AML-193 (cell line): ENCODE measurements at places on chromosomes 12 and 14.
A peak's percentile ranks its signal among the peaks of the same experiment; 100 is the strongest.

DNA sequence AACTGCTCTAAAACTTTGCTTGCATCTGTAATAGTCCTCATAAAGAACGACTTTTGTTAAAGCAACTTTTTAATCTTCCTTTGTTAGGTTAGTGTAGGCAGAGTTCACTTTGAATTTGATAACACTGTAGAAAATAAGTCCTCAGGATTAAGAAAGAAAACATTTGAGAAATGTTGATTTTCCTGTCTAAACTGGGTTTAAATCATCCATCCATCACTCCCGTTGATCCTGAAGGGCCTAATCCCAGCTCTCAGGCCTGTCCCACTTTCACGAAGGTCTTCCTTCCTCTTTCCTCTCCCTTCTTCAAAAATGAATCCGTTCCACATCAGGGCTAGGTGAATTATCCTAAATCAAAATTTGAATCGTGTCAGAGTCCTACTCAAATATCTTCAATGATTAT lies 36.9 kb downstream of the SLC2A14 start:
- DNase-seq = no peak

DNA sequence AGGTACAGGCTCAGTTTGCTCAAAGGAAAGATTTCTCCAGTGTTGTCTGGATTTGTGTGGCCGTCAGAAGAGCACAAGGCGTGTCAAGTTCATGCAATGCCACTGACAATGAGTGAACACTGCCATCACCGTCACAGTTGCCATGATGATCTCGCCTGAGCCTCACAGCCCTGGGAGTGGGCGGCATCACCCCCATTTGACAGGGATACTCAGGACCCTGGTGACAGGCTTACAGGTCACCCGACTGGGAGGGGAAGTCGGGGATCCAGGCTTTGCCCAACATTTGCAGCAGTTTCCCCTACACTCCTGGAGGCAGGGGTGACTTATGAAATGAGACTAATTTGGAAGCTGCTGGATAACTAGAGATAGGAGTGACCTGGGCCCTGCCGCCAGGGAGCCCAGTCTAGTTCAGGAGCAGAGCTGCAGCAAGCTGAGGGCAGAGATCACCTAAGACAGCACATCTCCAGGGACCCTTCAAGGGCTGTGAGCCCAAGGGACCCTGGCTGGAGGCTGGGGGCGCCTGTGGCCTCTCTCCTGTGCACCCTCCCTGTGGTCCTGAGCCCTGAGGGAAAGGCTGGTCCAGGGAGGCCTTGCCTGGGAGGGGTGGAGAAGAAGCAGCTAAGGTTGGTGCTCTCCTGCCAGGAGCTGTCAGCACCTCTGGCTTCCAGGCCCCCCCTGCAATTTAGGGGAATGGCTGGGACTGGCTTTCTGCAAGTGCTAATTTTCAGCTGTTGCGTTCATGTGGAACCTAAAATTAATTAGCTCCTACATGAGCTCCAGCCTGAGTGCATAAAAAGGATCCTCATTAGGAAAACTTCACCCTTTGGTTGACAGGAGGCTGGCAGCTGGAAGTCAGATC lies 32.4 kb upstream of the BEGAIN start:
- DNase-seq = no peak

DNA sequence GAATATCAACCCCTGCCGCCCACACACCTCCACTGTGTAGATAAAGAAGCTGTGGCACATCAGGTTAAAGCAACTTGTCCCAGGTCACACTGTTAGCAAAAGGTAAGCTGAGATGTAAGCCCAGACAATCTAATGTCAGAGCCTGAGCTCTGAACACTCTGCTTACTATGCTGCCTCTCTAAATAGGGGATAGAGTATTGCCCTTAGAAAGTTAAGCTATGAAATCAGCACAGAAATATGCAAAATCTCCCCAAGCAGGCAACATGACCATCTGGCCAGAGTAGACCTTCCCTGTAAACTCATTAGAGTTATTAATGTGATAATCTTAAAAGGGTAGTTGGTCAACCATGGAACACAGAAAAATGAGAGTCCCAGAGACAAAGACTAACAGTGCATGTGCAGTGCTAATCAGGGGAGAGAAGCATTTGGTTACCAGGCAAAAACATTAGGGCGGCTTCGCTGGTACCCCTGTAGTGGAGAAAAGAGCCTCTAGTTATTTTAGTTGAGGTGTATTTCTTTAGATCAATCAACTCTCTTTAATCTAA lies 171.0 kb downstream of the BTG1 start:
- DNase-seq = no peak

DNA sequence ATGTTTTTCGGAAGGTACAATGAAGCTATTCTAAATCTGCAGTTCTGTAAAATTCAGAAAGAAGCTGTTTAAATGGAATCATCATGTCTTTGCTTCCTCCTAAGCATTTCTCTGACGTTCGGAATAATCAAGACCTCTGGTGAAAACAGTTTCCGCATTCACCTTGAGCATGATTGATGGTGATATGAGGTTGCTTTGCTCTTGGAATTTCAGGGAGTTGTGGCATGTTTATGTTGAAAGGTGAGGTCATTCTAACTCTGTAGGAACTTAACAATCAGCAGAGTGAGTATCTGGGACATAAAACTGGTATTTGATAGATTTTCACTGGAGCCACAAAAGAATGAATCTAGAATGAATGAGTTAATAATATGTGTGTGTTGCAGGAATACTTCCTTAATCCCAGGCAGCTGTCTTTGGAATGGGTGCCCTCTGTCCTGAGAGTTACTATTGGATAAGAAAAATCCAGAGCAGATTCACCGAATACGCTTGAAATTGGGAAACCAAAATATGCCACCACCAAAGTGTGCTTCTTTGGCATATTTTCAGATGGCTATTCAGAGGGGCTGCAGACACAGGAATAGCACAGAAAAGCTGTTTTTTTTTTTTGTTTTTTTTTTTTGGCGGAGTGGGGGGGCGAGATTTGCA lies 599.1 kb downstream of the CCER1 start:
- no peak for DNase-seq

DNA sequence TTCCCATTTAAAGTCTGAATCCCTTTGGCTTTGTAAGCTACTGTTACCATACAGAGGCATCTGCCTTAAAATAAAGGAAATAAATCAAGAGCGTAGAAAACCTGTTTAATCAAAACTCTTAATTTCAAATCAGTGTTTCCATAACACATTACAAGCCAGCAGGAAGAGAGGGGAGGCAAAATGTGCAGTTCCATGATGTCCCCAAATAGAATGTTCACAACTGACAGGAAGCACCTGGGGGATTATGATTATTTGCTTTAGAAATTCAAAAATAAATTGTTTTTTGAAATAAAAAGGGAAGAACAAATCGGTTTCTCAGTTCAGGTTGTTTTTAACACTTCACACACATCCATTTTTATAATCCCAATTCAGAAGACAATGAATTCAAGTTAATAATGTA lies 21.4 kb downstream of the SOCS2 start:
- DNase-seq = no peak

GRCh38 chr12:128783129-128783574 lies 40.6 kb downstream of the SLC15A4 start:
- no peak for DNase-seq

DNA sequence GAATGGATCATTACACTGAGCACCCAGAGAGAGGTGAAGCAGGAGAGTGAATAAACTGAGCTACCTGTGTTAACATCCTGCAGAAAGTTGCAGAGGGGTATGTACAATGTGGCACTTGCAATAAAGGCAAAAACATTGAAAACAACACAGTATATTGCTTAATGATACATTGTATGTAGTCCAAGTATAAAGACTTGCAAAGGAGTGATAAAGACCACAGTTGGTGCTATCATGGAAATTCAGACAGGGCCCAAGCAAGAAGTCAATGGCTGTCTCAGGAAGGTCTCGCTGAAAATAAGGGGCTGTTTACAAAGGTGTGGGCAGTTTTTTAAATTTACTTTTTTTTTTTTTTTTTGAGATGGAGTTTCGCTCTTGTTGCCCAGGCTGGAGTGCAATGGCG lies 10.0 kb downstream of the TMEM120B start:
- DNase-seq = no peak

DNA sequence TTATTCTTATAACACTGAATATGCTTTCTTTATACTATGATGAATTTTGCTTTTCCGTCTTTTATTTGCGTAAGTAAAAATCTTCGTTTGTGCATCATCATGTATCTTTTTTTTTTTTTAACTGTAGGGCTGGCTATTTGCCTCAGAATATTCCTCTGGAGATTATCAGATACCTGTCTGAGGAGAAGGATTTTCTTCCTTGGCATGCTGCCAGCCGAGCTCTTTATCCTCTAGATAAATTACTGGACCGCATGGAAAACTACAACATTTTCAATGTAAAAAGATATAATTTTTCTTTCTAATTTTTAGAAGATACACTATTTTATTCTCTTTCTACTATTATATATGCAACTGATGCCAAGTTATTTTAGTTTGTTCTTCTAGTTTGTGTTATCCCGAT lies 346.6 kb downstream of the TRHDE start:
- no peak for DNase-seq

- DNase-seq = peak; percentile 86
Measured at GRCh38 chr12:89156340-89156739, 196.0 kb downstream of the DUSP6 start.

GRCh38 chr14:65850429-65851135 lies 438.1 kb downstream of the FUT8 start:
- DNase-seq = no peak

DNA sequence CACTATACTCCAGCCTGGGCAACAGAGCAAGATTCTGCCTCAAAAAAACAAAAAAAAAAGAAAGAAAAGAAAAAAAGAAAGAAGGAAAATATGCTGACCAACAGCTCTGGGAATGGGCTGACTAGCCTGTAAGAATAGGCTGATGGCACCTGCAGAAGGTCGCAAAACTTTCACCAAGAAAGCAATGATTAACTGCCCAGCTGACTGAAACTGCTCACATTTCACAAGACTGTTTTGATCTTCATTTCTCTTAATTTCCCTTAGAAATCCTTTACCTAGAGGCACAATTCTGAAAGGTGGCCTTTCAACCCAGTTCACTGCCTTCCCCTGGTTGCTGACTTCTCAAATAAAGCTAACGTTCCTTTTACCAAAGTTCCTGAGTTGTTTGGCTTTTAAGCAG lies 12.4 kb downstream of the BEST3 start:
- DNase-seq = no peak

GRCh38 chr14:81342850-81343580 lies 57.1 kb downstream of the STON2 start:
- no peak for DNase-seq

DNA sequence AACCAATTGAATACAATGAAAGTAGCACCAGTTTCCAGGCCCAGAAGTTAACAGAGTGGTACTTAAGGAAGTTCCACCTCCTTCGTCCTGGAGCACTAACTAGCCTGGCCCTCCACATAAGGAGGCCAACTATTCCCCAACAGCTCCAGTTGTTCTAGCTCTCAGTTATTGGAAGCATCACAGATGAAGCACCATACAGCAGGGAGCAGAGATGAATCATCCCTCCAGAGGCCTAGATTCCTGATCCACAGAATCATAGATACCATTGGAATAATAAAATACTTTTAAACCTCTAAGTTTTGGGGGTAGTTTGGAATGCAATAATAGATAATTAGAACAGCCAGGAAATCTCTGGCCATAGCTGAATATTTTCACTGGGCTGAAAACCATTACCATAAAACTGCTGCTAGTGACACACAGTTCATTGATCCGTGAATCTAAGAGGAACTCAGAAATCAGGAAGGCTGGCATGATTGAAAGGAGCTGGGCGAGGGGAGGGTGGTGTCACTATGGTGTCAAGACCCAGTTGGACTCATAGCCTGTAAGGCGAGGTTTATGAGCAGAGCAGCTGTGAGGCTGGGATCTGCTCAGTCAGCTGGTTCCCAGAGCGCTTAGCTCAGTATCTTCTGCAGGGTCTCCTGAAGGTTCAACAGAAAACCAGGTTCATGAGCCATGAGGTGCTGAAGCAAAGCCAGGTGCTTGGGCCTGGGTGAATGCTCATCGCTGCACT lies 371.4 kb upstream of the TMTC1 start:
- DNase-seq = no peak

DNA sequence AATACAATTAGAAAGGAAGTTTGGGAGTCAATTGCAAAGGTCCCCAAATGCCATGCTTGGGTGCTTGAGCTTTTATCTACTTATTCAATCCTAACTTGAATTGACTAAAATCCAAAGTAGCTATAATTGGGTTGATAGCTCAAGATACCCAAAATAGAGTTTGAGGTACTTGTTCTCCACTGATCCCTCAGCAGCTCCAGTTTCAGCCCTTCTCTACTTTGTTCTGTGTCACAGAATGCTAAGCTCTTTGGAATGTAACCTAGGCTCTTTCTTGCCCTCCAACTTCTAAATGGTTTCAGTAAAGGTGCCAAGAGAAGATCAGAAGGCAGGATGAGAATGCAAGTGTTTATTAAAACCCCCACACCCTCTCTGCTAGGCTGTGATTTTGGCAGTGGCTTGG lies 251.4 kb upstream of the CLEC14A start:
- DNase-seq = no peak

DNA sequence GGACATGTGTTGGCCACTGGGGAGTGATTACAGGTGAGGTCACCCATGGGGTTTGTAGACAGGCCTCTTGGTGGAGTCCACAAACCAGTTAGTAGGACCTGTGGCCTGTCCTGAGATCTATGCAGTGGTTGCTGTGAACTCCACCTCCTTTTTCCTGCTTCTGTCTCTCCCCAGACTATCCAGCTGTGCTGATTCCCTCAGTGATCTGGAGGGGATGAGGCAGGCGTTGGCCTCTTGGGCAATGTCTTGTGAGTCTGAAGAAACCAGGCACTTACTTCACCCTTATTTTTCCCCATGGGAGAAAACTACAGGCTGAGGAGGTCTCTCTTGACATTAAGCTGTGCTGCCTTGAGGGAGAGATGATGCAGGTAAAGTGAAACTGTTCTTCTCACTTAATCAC lies 257.2 kb upstream of the PRICKLE1 start:
- no peak for DNase-seq

DNA sequence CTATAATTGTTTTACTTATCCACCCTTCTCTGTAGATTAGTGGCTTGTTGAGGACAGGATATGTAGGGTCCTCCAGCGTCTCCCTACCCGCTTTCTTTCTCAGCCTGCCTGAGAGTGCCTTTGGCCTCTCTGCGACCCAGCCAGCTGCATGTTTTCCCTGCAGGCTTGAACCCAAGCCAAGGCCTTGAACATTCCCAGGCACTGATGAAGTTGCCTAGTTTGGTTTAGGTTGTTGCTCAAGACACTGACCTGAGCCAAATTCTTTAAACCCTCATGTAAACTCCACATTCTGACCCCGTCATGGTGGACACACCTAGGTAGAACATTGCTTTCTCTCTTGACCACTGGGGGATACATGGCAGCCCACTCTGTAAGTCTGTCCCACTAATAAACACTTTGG lies 33.4 kb upstream of the TXNRD1 start:
- no peak for DNase-seq

DNA sequence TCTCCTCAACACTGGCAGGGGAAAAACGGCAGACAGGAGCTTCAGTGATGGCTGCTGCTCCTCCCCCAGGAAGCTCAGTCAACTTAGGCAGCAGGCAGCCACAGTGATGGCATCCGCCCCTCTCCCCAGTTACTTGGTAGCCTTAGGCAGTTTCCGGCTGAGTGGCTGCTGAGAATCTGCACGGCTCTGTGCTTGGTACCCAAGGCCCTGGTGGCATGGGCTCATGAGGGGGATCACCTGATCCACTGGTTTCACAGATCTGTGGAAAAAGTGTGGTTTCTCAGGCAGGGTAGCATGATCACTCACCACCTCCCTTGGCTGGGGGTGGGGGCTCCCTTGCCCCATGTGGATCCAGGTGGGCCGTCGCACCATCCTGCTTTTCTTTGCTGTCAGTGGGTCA lies 244.6 kb upstream of the MDGA2 start:
- no peak for DNase-seq
